ENCODE measurements at places on chromosomes 7 and 10.
A peak's percentile ranks its signal among the peaks of the same experiment; 100 is the strongest.

- DNase-seq = no peak
These were observed 71.6 kb downstream of the HERPUD2 start for GRCh38 chr7:35623381-35623780.

- DNase-seq = no peak
These were observed 244.4 kb downstream of the RPS24 start for GRCh38 chr10:78278058-78278404.

DNA sequence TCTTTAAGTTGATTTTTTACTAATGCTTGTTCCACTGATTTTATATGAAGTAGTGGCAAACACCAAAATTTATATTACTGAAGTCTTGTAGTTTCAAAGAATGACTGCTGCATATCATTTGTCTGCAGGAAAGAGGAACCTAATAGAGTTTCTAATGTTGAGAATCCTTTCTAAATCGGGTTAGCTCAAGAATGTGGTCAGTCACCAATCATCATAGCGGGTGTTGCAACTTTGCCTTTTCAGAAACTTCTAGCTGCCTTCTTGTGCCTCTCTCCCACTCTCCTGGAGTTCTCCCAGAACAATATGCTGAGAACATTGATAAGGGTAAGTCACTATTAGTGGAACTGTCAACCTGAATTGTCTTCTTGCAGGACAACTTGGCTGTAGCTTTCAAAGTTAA lies 524.8 kb upstream of the SORCS1 start:
- no peak for DNase-seq

DNA sequence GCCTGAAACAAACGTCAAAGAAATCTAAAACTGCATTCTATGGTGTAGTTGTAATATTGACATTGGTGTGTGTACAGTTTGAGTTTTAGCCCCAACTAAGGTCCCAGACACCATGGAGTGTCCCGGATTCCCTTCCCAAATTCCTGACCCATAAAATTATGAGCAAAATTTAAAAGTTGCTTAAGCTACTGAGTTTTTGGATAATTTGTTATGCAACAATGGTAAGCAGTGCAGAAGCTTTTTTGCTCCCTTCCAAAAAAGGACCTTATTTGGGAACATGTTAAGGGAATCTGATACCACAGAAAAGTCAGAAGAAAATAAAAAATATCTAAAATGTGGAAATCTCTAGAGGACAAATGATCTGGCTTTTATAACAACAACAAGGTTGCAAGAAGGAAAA lies 63.3 kb upstream of the KMT2E start:
- no peak for DNase-seq

- DNase-seq = peak; percentile 60
These were observed 176.6 kb downstream of the PARD3 start for GRCh38 chr10:34638406-34639054.

- no peak for DNase-seq
These were observed 54.9 kb downstream of the LRGUK start for GRCh38 chr7:134182078-134182477.

- no peak for DNase-seq
These were observed 5.9 kb downstream of the MAP3K8 start for GRCh38 chr10:30439931-30440330.

- DNase-seq = no peak
These were observed 252.7 kb downstream of the NEBL start for GRCh38 chr10:20644421-20644820.

GRCh38 chr7:4612939-4613841 lies 68.9 kb upstream of the FOXK1 start:
- no peak for DNase-seq

- DNase-seq = no peak
These were observed 19.6 kb downstream of the TTYH3 start for GRCh38 chr7:2651336-2651735.

- no peak for DNase-seq
These were observed 93.7 kb downstream of the ACTR3B start for GRCh38 chr7:152853236-152853635.

- no peak for DNase-seq
These were observed 111.5 kb downstream of the LRMDA start for GRCh38 chr10:75542906-75543305.

DNA sequence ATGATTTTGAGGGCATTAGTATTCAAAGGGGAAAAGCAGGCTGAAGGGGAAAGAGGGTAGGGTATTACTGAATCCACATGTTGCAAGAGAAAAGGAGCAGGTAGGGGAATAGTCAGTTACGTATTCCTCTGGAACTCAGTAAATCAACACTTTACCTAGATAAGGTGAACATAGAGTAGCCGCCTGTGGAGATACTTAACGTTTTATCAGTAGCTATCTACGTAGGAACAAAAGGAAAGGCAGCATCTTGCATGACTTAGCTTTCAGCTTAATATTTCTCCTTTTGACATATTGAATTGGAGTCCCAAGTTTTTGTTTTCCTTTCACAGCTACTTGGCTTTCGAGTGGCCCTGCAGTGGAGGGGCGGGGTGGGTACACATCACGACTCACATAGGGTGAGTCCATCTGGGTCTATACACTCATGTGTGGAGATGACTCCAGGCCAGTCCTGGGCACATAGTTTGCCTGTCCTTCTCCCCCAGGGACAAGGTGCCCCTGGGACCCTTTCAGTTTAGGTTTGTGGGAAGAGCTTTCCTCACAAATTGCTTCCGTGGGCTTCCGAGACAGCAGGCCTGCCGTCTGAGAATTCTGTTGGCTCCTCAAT lies 48.1 kb downstream of the CCNY start:
- no peak for DNase-seq

GRCh38 chr7:37318541-37318940 lies 130.1 kb downstream of the ELMO1 start:
- DNase-seq = peak; percentile 45

- peak; percentile 27 for DNase-seq
These were observed 871 bp downstream of the ST7 start for GRCh38 chr7:116953906-116954838.

DNA sequence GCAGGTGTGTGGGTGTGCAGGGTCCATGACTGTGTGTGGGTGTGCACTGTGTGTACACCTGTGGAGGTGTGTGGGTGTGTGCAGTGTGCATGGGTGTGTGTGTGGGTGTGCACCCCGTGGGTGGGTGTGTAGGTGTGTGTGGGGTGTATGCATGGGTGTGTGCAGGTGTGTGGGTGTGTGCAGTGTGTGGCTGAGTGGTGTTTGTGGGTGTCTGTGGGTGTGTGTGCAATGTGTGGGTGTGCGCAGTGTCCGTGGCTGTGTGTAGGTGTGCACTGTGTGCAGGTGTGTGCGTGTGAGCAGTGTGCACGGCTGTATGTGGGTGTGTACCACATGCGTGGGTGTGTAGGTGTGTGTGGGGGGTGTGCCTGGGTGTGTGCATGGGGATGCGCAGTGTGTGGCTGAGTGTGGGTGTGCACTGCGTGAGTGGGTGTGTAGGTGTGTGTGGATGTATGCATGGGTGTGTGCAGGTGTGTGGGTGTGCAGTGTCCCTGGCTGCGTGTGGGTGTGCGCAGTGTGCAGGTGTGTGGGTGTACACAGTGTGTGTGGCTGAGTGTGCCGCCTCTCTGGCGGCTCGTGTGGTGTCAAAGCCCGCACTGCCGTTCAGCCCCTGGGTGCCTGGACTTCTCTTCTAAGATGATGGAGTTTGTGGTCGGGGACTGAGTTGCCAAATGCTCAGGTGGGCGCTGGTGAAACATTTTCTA lies 208.3 kb downstream of the DNAJB6 start:
- DNase-seq = no peak

- DNase-seq = peak; percentile 92
These were observed at the start of gene SEC23IP for GRCh38 chr10:119892188-119893065. TSS of gene SEC23IP (plus strand) at chr10:119892730. CDS start at chr10:119892783, 53 bp downstream.

DNA sequence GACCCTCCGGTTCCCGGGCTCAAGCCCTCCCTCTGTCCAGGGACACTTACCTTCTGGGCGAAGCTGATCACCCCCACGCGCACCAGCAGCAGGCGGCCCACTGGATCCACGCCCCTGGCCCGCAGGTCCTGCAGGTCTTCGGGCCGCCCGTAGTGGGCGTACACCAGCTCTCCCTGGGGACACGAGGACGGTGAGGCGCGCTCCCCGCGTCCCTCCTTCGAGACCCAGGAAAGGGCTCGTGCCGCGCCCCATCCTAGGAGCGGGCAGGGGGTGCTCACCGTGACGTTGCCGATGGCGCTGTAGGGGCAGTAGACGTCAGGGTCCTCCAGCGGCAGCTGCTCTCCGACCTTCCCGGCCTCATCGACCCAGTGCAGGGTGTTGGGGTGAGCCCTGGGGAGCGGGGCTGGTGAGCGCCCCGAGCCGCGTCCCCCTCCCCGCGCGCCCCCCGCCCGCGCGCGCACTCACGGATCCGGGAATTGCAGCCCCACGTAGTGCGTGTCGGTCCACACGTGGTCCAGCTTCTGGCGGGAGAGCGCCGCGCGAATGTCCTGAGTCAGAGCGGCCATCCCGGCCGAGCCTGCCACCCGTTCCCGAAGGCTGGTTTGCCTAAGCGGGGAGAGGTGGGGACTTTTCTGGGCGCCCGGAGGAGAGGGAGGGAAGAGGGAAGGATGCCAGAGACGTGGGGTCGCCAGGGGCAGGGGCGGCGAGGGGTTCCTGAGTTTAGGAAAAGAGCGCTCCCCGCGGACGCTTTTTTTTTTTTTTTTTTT lies 8.2 kb downstream of the TFR2 start:
- peak; percentile 67 for DNase-seq

- no peak for DNase-seq
These were observed 90.9 kb downstream of the CHST15 start for GRCh38 chr10:124002391-124003069.

- DNase-seq = no peak
These were observed 235.2 kb downstream of the DPP6 start for GRCh38 chr7:154287356-154287755.

- no peak for DNase-seq
These were observed 52.8 kb downstream of the CHST15 start for GRCh38 chr10:124040451-124041188.

Measured in CD4-positive, alpha-beta T cell treated with Interleukin-21 for 1 hour (primary cell).